BJ (cell line): ENCODE measurements at places on chromosomes 4 and X. TPM values are rescaled to one million over a fixed set of nuclear protein-coding genes. Genes with fewer than 3 reads are reported as not detected.

DNA sequence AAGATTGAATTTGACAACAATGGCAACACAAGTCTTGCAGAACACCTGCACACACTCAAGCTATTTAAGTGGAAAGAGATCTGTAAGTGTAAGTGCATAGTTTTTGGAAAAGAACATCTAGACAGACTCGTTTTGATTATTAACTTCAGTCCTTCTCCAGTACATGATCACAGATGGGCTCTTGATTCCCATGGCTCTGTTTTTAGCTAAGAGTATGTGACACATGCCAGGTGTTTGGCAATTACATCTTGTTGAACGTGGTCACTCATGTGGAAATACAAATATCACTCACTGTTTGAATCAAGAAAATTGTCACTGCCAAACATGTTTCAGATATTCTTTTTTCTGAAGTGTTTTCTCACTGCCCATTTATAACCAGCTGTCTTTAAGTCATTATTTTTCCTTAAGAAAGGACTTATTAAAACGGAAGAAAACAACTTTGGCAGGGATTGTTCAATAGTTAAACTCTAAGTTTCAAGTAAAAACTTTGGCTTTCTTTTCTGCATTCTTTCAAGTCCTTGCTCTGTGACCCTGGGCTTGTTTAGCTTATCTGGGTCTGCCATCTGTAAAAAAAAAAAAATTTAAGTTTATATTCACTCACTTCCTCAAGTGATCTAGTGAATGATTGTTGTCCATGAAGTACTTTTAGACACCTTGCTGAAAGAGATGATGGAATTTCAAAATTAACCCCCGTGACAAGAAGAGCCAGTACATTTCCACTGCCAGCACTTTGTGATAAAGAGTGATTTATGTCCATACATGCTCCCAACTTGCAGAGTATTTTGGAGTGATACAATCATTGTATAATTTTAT, 125.4 kb downstream of the ATXN3L start:
- DNase-seq = no peak

DNA sequence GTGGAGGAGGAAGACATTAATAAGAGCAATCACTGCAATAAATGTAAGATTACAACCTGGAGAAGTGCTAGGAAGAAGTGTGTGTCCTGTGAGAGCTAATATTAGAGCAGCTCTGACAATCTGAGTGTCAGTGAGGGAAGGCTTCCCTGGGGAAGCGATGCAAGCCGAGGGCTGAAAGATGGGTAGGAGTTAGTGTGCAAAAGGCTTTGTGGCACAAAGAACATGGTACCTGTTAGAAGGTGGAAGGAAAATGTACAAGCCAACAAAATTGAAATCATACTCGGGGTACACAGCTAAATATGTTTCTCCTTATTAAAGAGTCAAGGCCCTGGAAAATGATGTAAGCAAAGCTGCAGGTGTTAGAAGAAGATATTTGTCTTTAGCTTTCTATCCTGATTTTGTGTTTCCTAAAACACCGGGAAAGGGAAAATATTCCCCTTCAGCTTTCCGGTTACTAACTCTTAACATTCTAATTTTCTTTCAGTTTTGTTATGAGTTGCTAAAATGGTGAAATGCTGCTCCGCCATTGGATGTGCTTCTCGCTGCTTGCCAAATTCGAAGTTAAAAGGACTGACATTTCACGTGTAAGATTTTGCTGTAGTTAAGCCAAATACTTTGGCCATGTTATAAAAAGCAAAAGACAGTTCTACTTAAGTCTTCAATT, 808 bp downstream of the THAP6 start:
- DNase-seq = no peak

- DNase-seq = no peak
Observed at GRCh38 chrX:153688071-153688470, 345 bp downstream of the SLC6A8 start.

DNA sequence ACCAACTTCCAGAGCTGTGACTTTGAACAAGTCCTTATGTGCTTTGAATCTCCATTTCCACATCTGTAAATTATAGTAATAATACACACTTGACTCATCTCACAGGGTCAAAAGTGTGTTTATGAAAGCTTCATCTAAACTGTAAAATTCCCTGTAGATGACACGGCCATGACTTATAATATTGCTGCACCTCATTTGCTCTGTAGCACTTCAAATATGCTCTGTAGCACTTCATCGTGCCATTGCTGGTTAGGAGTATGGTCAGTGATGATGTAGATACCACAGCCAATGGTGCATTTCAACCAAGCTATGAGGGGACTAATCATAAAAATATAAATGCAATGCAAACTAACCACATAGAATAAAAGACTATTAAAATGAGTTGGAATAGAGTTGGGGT, 318.6 kb downstream of the ANK2 start:
- peak; percentile 37 for DNase-seq

- no peak for DNase-seq
Observed at GRCh38 chr4:159048166-159048886, 54.6 kb upstream of the RAPGEF2 start.

The CCNG2 gene
- polyA plus RNA-seq = 9.0 and 24.4 TPM in 2 replicates

The LDOC1 gene
- 5.8 and 9.0 TPM in 2 replicates for polyA plus RNA-seq

DNA sequence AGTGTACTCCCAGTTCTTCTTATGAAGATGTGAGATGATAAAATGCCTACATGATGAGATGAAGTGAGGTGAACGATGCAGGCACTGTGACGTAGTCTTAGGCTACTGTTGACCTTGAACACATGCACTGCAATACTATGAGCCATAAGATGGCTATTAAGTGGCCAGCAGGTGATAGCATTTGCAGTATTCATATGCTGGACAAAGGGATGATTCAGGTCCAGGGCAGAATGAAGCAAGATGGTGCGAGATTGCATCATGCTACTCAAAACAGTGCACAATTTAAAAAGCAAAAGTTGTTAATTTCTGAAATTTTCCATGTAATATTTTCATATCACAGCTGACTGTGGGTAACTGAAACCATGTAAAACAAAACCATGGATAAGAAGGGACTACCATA, 781.4 kb downstream of the PCDH18 start:
- no peak for DNase-seq

The OPHN1 gene
- 4.0 and 5.9 TPM in 2 replicates for polyA plus RNA-seq

DNA sequence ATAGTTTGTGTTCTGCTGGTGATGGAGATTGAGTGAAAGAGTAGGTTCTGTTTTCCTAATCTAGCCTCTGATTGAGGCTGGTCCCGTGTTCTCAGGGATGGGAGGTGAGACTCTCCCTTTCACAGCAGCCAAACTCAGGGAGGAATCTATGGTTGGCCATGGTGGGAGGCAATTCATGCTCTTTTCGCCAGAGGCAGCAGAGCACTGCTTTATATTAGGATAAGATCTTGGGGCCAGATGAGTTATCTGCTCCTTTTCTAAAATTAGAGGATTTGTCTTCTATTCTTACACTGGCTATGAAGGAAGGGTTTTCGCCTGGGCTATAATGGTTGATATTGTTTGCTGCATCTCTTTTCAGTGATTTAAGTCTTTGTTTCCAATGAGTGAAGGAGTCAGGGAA, 63.9 kb upstream of the NLGN4X start:
- DNase-seq = no peak

DNA sequence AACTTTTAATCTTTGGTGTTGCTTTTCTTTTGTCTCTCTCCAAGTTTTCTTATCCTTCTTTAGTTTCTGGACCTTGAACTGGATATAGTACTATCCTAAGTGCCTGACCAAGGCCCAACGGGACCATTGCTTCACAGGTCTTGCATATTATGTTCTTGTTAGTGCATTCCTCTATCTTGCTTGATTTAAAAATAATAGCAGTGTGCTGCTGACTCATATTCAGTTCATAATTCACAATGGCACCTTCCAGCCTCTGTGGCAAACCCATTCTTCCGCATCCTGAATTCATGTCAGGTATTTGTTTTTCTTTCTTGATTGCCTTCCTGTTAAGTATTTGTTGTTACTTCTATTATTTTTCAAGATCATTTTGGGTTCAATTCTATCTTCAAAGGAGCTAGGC, 197.1 kb upstream of the GIMD1 start:
- no peak for DNase-seq

- peak; percentile 54 for DNase-seq
Observed at GRCh38 chr4:125313497-125313896, 1.3 kb upstream of the FAT4 start.

GRCh38 chrX:118480172-118480571, 15.4 kb upstream of the DOCK11 start:
- DNase-seq = no peak

GRCh38 chr4:184310171-184310567, 92.5 kb upstream of the ENPP6 start:
- no peak for DNase-seq

DNA sequence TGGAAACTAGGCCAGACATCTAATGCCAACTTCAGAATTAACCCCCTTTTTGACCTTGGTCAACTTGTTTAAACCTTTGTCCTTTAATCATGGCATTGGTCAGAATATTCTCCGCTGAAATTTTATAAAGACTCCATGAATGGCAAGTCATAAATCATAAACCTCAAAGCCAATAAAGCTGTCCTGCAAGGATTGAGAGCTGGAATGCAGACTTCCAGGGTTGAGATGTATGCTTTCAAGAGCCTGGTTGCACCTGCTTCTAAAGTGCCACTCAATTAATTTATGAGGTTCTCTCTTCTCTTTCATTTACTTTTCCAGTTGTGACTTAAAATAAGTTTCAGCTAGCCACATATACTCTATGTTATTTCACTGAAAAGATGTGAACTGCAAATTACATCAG, 136.2 kb upstream of the HCCS start:
- no peak for DNase-seq

- no peak for DNase-seq
Observed at GRCh38 chrX:153773741-153774575, 6.9 kb upstream of the SRPK3 start.

- DNase-seq = no peak
Observed at GRCh38 chr4:96035727-96036126, 195.8 kb downstream of the PDHA2 start.

DNA sequence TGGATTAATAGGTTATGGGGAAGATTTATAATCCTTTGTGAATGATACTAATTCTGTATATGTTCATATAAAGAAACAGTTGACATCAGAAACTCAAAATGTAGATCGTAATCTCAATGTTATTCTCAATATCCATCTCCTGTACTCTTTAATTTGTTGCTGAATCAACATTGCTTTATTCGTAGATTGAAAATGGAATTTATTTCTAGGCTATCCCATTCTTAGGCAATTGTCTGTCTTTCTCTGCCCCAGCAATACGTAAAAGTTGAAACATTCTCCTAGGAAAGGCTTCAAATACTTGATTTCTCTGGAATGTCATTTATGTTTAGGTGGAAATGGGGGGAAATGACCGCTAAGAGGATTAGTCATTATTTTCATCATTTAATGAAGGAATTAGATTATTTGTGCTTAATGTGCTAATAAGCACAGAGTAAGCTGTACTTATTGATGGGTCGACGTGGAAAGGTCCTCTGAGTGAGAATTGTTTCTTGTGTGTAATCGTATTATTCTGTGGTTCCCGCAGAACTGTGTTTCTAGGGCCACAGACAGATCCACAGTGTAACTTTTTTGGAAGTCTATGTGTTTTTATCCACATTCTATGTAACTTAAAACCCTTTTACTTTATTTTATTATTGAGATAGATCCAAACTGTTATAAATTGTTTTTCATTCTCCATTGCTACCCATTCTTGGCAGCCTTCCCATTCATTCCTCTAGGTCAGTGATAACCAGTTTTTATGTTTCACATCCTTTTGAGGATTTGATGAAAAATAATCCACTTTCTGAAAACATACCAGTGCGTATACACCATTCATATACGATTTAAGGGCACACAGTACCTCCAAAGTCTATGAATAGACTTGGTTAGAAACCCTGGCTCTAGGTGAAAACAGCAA, 262.9 kb downstream of the ARHGAP10 start:
- no peak for DNase-seq

The TMEM131L gene
- polyA plus RNA-seq = 6.0 and 7.5 TPM in 2 replicates

DNA sequence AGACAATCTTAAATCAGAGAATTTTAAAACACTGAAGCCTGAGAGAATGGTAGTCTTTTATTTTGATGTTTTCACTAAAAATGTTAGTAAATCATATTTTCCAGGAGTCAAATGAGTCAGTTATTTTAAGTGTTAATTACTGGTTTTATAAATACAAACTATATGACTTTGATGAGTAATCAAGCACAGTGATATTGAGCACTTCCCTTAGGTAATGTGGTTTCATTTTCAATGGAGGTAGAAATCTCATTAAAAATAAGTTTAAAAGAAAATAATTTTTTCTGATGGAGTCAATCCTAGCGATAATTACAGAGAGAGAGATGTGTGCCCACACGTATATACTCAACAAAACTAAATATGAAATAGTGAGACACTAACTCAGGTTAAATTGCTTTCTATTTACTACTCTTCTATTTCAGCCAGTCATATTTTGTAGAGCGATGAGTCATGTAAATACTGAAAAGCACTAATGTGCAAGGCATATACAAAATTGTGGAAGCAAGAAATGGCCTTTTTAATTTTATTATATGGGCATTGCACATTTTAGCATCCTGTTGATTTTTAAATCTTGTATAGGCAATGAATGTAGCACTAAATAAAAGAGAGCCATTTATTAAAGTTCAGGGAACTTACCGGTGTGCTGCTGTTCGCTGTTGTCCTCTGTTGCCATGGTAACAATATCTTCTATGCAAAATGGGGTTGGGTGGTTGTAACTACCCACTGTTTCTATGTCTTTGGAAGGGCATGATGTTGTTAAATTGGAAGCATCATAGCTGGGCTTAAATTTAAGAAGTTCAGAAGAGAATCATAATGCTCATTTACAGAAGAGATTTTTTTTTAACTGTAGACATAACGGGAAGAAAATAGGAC, 513.7 kb downstream of the TLL1 start:
- no peak for DNase-seq

GRCh38 chrX:76987381-76987780, 459.8 kb upstream of the FGF16 start:
- DNase-seq = no peak

- DNase-seq = no peak
Observed at GRCh38 chrX:49876750-49877149, 2.5 kb upstream of the USP27X start.

- no peak for DNase-seq
Observed at GRCh38 chr4:120536884-120537283, 385.6 kb downstream of the PRDM5 start.

DNA sequence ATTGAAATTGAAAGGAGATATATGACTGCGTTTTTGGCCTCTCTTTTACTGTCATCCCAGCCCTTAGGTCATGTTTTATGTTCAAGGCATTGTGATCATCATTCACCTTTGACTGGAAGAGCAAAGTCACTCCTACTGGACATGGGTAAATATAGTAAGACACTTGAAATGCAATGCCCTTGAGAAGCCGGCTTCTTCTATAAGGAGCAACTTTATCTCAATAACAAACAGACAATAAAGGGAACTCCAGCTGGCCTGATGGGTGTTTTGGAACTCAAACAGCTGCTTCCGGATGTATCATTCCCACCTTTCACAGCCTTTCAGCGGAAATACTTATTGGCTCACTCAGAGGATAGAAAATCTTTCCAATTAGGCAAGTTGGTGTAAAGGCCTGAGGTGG, 65.1 kb upstream of the C4orf54 start:
- no peak for DNase-seq

DNA sequence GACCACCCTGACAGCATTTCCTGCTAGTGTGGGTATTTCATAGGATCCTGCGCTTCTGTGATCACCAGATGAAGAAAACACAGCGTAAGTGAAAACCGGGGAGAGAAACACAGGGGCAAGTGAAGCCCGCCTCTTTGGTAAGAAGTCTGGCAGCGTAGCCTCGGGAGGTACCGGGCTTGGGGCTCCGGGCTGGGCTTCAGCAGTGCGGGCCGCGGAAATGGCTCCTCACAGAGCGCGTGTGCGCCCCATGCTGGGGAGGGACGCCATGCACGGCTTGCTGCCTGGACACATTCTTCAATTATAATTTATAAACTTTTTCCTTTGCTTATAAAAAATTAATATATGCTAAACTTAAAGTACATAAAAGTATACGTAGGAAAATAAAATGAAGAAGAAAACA, 151.5 kb downstream of the AFAP1 start:
- no peak for DNase-seq

- DNase-seq = no peak
Observed at GRCh38 chr4:8053688-8054449, 104.7 kb downstream of the ABLIM2 start.
